Lung (tissue), 17 donors: ENCODE measurements at places on chromosomes 4 and X.

- no peak for DNase-seq
Measured at GRCh38 chr4:141409556-141409955, 188.9 kb downstream of the ZNF330 start.

DNA sequence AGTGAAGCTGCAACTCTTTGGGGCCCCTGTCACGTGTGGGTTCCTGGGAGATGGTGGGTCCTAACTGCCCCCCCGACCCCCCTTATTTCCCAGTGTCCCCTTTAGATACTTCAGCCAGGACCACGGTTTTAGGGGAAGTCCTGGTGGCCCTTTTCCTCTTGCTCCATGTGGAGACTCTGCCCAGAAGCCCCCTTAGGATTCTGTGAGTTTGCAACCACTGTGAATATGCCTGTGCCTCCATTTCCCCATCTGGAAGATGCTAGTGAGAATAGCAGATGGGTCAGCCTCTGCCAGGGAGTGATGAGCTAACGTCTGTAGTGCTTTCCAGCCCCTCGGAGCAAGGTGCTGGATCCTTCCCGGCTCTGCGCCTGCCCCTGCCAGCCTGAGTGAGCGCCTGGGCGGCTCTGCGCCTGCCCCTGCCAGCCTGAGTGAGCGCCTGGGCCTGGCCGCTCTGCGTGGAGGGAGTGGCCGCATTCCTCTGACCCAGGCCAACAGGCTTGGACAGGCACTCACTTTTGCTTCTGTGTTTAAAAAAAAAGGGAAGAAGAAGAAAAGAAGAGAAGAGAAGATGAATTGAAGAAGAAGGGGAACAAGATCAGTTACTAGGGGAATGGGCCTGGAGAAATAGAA lies 6.7 kb upstream of the CITED1 start:
- no peak for DNase-seq

DNA sequence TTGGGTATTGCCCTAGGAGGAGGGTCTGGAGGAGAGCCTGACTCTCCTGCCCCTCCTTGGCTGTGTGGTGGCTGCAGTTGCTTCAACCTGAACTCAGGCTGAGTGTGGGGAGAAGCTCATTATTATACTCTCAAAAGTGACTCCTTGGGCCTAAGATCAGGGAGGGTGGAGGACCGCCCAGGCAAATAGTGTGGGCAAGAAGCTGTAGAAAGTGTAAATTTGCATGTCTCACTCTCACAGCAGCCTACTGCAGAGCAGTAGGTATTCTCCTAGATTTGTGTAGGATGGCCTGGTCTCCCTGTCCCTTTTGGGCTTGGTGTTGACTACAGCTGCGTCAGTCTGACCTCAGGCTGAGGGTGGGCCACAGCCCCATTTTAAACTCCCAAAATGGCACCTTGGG lies 156.1 kb downstream of the ZNF330 start:
- no peak for DNase-seq

GRCh38 chr4:3114377-3114776 lies 39.9 kb downstream of the HTT start:
- DNase-seq = no peak

GRCh38 chr4:142840516-142841123 lies 5.5 kb downstream of the INPP4B start:
- no peak for DNase-seq

DNA sequence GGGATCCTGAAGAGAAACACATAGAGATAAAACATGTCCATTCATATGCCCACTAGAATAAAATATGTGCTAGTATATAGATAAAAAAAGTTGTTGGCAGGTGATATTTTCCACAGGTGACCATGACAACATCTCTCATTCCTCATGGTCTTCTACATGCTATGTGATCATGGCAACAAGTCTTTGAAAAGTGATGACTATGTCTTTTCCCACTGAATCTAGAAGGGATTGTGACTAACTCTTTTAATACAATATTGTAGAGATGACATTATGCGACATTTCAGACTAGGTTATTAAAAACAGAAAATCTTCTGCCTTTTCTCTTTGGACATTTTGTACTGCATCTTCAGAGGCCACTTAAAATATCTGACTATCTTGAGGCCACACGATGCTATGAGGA lies 126.0 kb upstream of the GABRA2 start:
- DNase-seq = no peak

DNA sequence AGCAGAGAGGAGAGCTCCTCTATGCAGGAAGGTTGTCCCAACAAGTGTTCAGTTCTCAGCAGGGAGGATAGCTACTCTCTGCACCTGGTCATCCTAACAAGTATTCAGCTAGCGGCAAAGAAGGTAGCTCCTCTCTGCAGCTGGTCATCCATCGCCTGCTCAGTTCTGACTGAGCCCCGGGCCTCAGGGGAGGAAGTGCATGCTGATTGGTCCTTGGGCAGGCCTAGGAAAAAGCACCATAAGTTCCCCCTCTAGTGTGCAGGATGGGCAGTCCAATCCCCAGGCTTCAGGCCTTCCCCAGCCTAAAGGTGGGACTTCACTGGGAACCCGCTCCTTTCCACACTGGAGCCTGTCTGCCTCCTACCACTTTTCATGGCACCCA lies 4.4 kb upstream of the FBXW7 start:
- DNase-seq = no peak

- DNase-seq = no peak
Measured at GRCh38 chr4:7417639-7418038, 17.1 kb downstream of the PSAPL1 start.

GRCh38 chr4:102402223-102402622 lies 56.9 kb upstream of the SLC39A8 start:
- DNase-seq = no peak

GRCh38 chr4:6267573-6267972 lies 2.1 kb upstream of the WFS1 start:
- no peak for DNase-seq

GRCh38 chr4:184459413-184459812 lies 14.9 kb downstream of the IRF2 start:
- no peak for DNase-seq

GRCh38 chr4:176125063-176125462 lies 59.4 kb downstream of the WDR17 start:
- DNase-seq = no peak

- DNase-seq = no peak
Measured at GRCh38 chr4:7182616-7183015, 9.7 kb upstream of the SORCS2 start.

GRCh38 chr4:74109870-74110605 lies 11.0 kb upstream of the CXCL2 start:
- DNase-seq = no peak

DNA sequence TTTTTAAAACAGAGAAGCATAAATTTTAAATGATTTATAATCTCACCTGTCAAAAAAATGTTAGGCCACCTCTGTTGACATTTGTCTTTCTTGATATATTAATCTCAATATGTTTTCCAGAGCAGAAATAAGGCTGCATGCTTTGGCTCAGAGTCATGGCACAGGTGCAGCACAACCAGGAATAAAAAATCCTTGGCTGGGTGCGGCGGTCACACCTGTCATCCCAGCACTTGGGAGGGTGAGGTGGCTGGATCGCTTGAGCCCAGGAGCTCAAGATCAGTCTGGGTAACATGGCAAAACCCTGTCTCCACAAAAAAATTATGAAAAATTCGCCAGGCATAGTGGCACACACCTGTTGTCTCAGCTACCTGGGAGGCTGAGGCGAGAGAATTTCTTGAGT lies 18.1 kb downstream of the CPLX1 start:
- no peak for DNase-seq

GRCh38 chr4:130714006-130714405 lies 1618.1 kb downstream of the C4orf33 start:
- DNase-seq = no peak

DNA sequence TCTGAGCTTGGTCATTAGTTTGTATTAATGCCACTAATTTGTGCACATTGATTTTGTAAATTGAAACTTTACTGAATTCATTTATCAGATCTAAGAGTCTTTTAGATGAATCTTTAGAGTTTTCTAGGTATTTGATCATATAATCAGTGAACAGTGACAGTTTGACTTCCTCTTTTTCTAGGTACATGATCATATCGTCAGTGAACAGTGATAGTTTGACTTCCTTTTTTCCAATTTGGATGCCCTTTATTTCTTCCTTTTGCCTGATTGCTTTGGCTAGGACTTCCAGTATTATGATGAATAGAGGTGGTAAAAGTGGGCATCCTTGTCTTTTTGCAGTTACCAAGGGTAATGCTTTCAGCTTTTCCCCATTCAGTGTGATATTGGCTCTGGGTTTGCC lies 421.4 kb upstream of the CPXCR1 start:
- DNase-seq = no peak

GRCh38 chr4:95889662-95890061 lies 49.8 kb downstream of the PDHA2 start:
- peak; percentile 39 for DNase-seq

DNA sequence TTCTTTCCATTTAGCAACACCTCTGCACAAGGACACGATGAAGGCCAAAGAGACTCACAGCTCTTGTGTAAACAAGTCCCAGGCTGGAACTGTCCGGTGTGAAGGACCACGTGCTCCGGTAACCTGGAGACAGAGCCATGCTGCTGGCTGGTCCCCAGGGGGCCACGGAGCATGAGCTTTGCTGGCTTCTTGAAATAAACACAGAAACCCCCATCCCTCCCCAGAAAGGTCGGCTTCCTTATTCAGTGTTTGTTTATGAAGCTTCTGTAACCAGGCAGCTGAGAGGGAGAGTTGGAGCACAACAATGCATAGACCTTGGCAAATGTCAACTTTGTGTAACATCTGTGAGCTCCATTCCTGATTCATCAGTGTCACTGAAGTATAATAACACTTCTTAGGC lies 109.4 kb downstream of the GPR143 start:
- DNase-seq = peak; percentile 38

DNA sequence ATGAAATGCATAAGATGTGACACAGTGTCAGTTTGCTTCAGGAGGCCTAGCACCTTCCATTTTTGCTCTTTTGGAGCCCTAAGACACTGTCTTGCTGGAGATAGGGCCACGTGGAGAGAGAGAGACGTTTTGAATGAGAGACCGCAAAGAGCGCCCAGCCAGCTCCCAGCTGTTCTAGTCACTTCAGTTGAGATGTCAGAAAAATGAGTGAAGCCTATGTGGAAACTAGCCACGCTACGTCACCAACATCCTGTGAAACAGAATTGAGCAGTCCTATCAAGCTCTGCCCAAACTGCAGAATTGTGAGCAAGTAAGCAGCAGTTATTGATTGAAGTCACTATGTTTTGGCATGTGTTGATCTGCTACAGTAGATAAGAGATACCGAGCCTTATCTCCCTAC lies 13.1 kb downstream of the GPR82 start:
- peak; percentile 36 for DNase-seq

- no peak for DNase-seq
Measured at GRCh38 chr4:113759696-113760093, 1.8 kb downstream of the CAMK2D start.

DNA sequence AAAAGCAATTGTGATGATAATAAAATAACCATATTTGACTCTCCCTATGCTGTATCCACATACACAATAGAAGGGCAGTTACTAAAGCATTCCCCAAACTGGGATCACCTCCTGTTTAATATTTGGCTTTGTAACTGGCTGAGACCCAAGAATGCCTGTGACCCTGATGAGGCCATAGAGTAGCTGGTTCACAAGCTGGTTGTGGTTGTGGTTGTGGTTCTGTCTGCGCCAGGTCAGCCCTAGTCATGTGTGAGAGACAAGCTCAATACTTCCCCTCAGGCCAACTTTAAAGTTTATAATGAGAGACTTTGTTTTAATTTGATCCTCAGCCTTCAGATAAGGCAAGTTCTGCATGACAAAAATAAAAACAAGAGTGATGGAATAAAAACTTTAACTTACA lies 209.9 kb downstream of the PARM1 start:
- no peak for DNase-seq

DNA sequence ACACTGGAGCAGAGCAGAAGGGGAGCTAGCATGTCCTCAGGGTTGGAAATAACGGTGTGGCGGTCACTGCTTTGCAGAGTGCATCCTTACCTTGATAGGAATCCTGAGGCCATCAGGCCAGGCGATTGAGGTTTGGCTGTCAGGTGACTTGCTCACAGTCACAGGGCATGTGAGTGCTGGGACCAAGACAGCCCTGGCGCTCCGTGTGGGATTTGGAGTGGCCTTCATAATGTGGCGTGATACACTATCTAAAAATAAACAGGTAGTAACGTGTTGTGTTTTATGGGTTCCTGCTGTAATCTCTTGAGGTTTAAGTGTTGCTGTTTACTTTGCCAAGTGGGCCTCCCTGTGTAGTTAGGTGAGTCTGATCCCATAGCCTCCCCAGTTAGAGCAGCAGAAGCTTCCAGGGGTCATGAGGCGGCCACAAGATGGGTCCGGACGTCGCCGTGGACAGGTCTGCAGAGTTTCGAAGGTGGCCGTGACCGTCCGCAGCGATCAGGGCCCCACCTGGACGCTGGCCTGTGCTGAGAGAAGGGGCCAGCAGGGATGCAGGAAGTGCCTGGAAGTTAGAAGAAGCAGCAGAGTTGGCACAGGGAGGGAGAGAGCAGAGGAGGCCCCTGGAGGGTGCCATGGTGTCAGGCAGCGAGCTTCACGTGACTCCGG lies 27.7 kb downstream of the RGS12 start:
- DNase-seq = no peak

- no peak for DNase-seq
Measured at GRCh38 chrX:84259868-84260267, 71.9 kb upstream of the RPS6KA6 start.

DNA sequence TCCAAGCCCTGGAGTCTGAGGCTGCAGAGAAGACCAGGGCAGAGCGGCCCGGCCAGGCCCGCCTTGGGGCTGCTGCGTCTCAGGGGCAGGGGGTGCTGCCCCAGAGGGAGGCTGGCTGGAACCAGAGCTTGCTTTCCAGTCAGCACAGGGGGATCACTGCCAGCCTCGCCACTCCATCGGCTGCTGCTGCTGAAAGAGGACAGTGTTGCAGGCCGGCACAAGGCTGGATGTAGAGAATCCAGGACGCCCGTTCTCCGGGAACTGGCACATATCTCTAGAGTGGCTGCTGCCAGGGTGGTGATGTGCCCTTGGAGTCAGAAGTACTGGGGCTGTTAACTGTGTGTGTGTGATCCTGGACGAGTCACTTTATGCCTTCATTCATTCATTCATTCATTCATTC lies 31.9 kb upstream of the SORCS2 start:
- DNase-seq = no peak

GRCh38 chrX:115603534-115604074 lies 42.6 kb downstream of the PLS3 start:
- no peak for DNase-seq

DNA sequence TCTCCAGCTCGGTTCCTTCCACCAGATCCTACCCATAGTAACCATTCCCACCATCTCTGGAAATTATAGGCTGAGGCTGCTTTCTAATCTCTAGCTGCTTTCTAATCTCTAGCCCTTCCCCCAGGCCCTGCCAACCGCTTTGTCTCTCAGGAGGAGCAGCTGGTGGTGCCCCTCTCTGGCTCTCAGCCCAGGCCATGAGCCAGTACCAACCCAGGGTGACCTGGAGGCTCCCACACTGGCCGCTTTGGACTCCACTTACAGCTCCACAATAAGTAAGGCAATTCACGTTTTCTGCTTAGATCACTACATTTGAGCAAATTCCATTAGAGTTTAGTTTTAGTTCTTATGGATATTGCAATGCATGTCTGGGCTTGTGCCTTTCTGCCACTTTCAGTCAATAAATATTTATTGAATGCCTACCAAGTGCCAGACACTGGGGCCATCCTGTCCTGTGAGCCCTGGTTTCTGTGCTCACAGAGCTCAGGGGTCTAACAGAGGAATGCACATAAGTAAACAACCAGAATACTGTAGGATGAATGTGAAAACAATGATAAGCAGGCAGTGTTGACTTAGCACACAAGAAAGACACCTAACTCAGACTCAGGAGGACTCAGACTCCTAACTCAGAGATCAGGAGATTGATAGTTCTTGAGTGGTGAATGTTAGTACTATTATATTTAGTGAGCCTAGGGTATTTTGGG lies 38.9 kb downstream of the SMC1A start:
- DNase-seq = no peak

GRCh38 chrX:53494436-53494835 lies 60.3 kb upstream of the HSD17B10 start:
- peak; percentile 15 for DNase-seq
